Brain pericyte (primary cell): ENCODE measurements at places on chromosomes 16 and 17.

GRCh38 chr16:66510298-66510697 lies 39.6 kb downstream of the TK2 start:
- no peak for DNase-seq

DNA sequence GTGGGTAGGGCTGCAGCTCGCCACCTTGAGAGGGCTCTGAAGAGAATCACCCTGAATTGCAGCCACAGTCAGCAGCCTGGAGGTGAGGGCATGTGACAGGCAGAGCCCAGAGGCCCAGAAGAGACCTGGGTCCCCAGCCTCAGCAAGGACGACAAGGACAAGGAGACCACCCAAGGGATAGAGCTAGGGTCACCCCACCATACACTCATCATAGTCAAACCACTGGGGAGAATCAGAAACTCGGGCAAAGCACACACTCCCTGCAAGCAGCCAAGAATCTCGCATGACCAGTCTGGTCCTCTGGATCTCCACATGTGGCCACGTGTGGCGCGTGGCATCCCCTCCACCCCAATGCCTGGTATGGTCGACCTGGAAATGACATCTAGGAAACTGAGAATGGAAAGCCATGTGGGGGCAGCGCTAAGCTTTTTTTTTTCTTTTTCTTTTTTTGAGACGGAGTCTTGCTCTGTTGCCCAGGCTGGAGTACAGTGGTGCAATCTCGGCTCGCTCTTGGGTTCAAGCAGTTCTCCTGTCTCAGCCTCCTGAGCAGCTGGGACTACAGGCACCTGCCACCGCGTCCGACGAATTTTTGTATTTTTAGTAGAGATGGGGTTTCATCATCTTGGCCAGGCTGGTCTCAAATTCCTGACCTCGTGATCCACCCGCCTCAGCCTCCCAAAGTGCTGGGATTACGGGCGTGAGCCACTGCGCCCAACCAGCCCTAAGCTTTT lies 4.6 kb upstream of the SPHK1 start:
- DNase-seq: no peak

DNA sequence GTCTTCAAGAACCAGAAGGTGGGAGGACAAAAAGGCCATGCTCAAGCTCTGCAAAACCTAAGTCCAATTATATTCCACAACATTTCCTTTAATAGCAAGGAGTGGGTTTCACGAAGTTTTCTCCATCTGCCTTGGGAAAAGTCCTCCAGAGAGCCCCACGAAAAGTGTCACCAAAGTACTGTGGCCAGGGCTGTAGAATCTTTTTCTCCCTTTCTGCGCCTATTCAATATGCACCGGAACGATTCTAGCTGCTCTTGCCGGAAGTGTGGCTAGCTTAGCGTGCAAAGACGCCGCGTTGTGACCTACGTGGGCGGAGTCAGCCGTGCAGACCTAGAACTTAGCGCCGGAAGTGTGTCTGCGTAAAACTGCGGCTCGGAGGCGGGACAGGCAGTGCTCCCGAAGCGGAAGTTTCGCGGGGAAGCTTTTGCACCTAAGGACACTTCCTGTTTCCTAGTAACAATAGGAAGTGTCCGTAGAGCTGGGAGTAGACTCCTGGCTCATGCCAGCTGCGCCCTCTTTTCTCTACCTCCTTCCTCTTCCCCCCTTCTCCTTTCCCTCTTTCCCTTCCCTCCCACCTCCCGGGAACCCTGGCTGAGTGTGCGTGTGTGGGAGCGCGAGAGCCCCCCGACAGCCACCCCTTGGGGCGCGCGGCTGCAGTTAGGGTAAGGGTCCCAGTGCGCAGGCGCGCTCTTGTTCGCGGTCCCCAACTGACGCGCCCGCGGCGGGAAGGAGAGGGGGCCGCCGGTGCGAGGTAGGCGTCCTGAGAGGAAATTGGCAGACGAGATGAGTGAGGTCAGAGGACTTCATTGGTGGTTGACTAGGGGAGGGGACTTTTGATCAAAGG lies at the start of the genes ZNF646 and ZNF668:
TSS of gene ZNF646 (plus strand) at position 453 of the 844 bp plus-strand sequence. CDS start 1,903 bp downstream, outside the sequence.
TSS of gene ZNF668 (minus strand) at position 271 of the 844 bp plus-strand sequence. CDS start 9,781 bp downstream, outside the sequence.
- peak; percentile 97 for DNase-seq

DNA sequence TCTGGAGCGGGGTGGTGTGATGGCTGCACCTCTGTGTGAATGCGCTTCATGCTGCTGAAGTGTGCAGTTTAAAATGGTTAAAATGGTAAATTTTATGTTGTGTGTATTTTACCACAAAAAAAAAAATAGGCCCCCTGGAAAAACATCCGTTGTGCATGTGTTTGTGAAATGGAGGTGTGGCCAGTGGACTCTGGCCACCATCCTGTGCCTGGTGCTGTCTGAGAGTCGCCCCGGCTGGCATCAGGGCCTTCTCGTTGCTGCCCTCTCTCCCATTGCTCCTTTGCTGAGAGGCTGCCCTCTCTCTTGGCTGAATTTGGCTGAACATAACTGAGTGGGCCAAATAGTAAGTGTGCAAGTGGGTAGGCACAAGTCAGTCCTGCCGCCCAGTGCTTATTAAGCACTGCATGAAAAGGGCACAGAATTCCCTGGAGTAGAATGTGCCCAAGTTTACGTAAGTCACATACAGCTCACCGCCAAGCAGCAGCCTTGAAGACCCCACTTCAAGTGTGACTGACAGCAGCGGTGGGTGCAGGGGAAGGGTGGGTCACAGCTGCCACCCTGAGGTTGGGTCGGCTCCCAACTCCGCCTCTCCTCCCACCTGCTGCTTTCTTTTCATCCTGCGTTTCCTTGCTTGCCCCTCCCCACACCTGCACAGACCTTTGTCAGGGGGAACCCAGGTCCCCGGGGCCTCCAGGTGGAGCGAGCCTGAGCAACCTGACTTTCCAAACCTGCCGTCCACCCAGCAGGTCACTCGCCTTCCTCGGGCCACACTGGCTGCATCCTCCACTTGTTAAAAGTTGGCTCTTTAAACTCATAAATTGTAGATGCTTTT lies 46.8 kb downstream of the FOXK2 start:
- no peak for DNase-seq

DNA sequence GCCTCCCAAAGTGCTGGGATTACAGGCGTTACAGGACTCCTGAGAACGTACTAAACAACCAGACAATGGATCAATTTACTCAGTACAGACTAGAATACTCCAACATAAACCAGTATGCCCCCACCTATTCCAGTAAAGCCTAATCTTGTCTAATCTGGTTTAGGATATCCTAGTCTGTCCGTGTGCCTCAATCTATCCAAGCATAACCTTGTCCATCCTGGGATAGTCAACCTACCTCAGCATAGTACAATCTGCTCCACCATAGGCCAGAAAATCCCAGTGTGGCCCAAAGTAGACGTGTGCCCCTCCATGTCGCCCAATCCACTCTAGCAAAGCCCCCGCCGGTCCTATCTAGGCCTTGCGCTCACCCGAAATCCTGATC lies 625 bp downstream of the DVL2 start:
- DNase-seq: no peak

DNA sequence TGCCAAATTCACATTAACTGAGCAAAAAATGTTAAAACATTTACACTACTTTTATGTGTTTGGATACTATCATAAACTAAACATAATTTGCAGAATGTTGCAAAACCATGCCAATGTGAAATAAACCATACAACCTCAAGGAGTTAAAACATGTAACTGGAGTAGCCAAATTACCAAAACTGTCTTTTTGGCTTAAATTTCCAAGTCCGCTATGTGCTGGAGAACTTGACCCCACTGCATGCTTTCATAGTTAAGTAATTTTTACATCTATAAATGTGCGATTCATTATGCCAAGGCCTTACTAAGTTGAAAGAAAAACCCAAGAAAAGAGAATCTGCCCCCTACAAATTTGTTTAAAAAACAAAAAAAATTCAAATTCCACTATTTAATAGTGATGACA lies 28.2 kb downstream of the BRD7 start:
- no peak for DNase-seq

DNA sequence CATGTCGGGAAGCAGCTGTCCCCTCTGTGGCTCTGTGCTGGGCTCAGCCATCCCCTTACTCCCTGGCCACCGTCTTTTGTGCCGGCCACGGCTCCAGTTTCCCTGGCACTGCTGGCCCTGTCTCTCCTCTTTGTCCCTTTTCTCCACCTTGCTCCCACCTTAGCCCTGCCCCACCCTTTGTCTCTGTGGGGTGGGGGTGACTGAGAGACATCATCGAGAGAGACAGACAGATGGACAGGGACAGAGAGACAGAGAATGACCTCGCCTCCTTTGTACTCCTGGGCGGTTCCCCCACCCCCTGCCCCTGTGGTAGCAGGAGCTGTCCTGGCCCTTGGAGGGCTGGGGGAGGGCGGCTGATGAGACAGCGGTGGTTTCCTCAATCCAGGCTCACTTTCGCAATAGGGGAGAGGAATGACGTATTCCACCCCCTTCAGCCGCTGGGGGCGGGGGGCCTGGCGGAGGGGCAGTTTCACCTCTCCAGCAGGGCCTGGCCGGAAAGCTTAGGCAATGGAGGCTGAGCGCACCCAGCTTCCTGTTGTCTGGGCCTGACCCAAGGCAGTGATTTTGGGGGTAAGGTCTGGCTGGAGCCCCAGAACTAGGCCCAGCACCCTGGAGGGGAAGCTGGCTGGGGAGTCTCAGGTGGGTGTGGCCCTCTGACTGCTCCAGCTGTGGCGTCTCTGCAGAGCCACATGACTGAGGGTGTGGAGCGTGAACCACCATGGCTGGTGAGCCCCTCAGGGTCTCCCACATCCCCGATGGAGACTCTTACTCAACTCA lies 7.3 kb downstream of the FMNL1 start:
- peak; percentile 61 for DNase-seq

DNA sequence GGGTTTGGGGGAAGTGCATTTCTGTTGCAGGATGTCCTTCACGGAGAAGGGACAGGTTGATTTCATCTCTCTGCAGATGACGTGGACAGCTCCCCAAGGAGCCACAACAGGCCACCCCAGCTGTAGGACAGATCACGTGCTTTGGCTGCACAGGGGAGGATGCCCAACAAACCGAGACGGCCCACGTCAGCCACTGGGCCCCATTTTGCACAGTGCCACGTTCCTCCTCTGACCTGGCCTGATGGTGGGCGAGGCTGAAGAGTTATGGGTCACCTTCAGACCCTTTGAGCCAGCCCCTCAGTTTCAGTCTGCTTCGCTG lies 9.0 kb upstream of the RHBDL3 start:
- no peak for DNase-seq

DNA sequence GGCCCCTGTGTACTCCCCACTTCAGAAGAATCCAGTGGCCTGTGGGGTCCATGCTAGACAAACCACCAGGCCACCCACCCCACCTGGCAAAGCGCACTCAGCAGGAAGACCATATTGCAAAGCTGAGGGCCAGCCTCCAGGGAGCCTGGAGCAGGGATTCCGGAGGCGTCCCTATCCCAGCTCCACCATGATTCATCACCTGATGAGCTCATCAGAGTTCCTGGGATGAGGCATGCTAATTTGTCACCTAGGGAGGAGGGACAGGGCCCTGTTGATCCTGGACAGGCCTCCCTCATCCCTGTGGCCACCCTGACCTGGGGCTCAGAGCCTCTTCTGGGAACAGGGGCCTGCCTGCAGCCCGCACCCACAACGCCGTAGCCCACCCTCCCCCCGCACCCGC lies 131.6 kb upstream of the PLCG2 start:
- DNase-seq: no peak

GRCh38 chr16:3304370-3304769 lies 860 bp downstream of the TIGD7 start:
- DNase-seq: no peak

GRCh38 chr16:84610376-84610775 lies 7.5 kb downstream of the COTL1 start:
- DNase-seq: no peak

DNA sequence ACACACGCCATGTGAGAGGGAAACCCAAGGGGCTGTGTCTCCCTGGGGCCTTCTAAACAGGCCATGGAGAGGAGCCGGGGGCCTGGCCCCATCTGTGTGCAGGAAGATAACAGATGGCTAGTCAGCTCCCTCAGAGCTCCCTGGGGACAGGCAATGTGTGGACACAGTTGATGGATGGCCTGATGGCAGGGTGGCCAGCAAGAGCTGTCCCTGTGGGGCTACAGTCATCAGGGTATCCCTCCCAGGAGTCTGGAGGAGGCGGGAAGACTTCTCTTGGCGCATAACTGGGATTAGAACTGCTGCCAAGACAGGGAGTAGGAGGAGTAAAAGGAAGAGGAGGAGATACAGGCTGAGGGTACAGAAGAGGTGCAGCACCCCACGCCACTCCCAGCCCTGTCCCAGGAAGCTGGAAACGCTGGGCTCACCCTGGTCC lies 17.3 kb downstream of the MYO18A start:
- DNase-seq: no peak

GRCh38 chr17:46044286-46044928 lies 45.4 kb downstream of the STH start:
- DNase-seq: peak; percentile 71

- no peak for DNase-seq
Observed at GRCh38 chr16:76577003-76577402, 299.8 kb downstream of the CNTNAP4 start.

DNA sequence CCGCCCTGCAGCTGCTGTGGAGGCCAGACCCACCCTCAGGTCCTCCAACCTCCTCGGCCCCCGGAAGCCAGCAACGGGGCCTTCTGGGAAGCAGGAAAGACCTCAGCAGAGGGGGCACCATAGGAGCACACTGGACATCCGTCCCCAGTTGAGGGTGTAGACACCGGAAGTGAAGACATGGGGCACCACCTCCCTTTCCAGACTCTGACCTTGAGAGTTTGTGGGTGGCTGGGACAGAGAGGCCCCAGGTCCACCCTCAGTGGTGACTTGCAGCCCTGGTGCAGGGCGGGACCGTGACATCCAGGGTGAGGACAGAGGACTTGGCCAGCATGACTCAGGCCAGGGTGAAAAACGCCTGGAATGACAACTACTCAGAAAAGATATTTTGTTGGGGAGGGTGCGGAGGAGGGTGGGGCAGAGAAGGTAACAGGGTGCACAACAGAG lies 19.9 kb downstream of the CEP295NL start:
- no peak for DNase-seq

- DNase-seq: no peak
Observed at GRCh38 chr16:28529124-28529523, 9.7 kb downstream of the NUPR1 start.

- no peak for DNase-seq
Observed at GRCh38 chr17:74153821-74154430, 49.6 kb upstream of the RPL38 start.

DNA sequence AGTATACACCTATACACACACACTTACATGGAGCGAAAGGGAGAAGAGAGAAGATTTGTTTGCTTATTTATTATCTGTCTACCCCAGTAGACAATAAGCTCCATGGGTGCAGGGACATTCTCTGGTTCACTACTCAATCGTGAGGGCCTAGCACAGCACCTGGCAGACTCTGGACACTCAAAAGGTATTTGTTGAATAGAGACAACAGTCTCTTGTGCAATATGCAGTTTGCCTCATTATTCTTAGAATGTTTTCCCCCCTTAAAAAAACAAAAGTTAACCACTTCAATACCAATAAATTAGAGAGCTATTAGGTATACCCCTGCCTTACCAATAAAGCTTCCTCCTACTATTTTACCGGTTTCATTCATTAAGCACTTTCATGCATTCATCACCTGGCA lies 2.0 kb downstream of the AKAP10 start:
- DNase-seq: no peak

GRCh38 chr17:68182011-68182306 lies 65.9 kb upstream of the AMZ2 start:
- DNase-seq: no peak

- no peak for DNase-seq
Observed at GRCh38 chr17:49399995-49400394, 14.7 kb downstream of the PHB1 start.

GRCh38 chr16:84742641-84743092 lies 42.9 kb downstream of the USP10 start:
- DNase-seq: no peak
